Stimulated activated CD4-positive, alpha-beta T cell treated with anti-CD3 and anti-CD28 coated beads, TNF-alpha, amount 100 ng/mL, for 1 hour (primary cell): ENCODE measurements at places on chromosomes 2 and 18.

DNA sequence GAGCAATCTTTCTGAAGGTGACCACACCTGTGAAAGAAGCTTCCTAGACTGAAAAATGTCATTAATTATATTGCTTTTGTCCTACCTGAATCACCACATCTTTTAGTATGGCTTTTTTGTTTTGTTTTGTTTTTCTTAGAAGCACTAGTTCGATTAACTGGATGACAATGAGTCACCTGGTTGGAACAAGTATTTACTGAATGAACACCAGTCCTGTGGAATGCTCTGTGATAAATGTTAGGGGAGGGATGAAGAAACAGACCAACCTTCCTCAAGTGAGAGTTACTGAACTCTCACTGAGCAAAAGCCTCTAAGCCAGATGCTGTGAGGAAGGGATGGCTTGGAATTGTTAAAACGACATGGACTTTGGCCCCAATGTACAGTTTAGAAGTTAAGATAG is 26.8 kb upstream of the DCC start:
- no peak for DNase-seq

- DNase-seq: no peak
Observed at GRCh38 chr2:32783469-32783868, 155.6 kb downstream of the TTC27 start.

DNA sequence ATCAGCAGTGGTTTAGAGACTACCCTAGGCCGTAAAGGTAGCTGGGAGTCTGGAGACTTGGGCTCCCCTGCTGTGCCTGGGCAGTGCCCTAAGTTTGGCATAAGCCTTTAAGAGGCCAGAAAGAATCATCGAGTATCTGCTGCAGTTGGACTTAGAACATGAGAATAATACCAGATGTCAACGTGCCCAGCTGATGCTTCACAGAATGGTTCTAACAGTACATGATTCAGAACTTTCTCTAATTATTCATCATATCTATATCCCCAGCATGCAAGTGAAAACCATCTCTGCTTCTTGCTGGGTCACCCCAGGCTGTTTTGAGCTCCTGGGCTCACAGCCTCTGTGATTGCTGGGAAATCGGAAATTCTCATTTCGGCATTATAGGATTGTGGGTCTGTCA is 118.1 kb downstream of the NCK2 start:
- DNase-seq: no peak

GRCh38 chr2:24894750-24895149 is 25.3 kb downstream of the ADCY3 start:
- no peak for DNase-seq

DNA sequence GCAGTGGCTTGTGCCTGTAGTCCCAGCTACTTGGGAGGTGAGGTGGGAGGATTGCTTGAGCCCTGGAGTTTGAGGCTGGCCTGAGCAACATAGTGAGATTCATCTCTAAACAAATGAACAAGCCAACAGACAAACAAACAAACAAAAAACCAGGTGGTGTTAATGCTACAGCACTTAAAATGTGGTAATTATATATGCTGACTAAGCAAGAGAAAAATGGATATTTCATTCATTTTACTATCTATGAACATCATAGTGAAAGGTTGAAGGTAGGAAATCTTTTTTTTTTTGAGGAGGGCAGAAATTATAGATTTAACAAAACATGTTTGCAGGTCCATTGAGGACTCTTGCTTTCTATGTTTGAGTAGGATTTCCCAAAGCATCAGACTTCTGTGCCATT is 42.2 kb upstream of the THOC1 start:
- DNase-seq: no peak

GRCh38 chr2:239928391-239929350 is 96.5 kb downstream of the NDUFA10 start:
- DNase-seq: no peak
